SIG-M5 (cell line): ENCODE measurements at places on chromosomes 11 and 22.

DNA sequence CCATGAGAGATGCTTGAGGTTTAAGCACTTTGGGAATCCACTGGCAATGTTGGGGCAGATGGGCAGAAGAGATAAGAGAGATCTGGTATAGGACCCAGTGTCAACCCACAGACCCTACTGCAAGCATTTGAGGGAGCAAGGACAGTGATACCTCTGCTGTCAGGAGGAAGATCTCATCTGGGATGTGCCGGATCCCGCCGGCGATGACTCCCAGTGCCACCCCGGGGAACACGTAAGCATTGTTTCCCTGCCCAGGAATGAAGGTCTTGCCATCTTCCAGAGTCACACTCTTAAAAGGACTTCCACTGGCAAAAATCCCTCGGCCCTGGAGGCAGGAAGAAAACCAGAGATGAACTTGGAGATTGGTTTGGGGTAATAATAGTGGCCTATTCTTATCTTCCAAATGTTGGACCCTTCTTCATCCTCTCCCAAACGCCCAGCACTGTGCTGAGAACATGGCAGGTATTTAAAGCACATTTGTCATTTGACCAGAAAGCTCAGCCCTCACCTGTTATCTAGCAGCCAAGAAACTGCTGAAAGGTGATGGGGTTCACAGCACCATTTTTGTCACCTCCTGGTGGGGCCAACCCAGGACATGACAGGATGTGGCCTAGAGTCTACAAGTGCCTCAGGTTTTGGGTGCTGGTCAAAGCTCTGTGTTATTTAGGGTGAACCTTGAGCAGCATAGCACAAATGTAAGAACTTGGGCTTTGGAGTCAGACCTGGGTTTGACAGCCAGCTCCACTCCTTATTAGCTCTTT, 71.7 kb downstream of the CCDC81 start:
- DNase-seq = no peak

DNA sequence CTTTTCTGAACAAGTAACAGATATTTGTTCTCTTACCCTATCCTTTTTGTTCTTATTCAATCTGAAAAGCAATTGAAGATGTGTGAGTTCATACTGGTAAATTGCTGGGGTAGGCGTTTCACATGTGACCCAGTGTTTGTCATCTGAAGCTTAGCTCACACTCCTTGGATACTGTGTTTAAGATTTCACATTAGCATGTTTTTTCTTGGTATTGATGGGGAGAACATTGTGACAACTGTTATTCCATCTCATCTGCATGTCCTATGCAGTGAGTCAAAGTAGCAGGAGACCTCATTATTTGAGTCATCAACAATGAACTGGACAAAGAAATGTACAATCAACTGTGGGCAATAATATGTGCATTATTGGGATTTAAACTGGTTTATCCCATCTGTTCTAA, 691.6 kb upstream of the ANO5 start:
- no peak for DNase-seq

GRCh38 chr11:130208241-130209127, 48.9 kb downstream of the ST14 start:
- no peak for DNase-seq

GRCh38 chr11:5968394-5968793, at the start of gene OR56A5:
Gene OR56A5, minus strand, starts transcription at chr11:5968494. Its CDS starts 0 bp downstream, at chr11:5968494.
- DNase-seq = no peak

GRCh38 chr22:23200898-23201297, 20.6 kb downstream of the BCR start:
- DNase-seq = no peak

DNA sequence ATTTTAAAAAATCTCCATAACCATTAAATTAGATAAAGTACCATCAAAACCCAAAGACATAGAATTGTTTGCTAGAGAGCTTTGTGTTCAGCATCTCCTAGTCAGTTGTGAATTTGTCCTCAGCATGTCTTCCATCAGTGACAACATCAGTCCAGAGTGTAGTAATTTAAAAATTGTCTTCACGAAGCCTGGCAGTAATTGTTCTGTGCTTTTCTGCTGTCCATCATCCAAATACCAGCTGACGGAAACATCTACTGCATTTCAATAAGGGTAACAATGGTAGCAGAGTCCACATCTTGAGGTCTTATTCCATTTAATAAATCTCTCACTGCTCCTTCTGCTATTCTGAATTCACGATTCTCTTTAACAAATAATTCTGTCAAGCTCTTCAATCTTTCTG, 121.5 kb downstream of the ATXN10 start:
- no peak for DNase-seq

DNA sequence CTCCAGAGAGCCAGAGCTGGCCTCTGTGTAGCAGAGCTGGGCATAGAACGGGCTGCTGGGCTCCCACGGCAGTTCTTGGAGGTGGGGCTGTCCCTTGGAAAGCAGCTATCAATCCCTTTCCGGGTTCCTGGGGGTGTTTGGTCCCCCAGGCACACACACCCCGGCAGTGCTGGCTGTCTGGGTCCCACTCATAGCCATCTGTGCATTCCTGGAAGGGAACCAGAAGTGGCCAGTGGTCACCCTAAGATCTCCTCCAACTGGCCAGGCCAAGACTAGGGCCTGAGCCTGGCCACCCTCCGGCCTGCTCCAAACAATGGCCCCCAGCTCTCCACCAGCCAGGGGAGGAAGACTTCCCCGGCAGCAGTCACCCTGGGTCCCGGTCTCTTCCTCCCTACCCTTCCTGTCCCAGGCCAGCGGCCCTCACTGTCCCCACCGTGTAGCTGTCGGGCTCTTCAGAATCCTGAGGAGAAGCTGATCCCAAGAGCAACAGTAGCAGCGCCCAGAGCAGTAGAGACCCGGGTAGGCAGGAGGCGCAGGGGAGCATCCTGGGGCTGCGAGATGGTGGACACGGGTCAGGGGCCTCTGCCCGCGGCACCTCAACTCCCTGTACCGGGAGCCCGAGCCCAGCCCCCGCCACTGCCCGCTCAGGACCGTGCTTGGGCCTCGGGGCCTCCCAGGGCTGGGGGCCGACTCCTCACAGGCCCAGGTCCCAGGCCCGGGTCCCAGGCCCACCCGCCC, 620 bp downstream of the EFEMP2 start:
- no peak for DNase-seq

DNA sequence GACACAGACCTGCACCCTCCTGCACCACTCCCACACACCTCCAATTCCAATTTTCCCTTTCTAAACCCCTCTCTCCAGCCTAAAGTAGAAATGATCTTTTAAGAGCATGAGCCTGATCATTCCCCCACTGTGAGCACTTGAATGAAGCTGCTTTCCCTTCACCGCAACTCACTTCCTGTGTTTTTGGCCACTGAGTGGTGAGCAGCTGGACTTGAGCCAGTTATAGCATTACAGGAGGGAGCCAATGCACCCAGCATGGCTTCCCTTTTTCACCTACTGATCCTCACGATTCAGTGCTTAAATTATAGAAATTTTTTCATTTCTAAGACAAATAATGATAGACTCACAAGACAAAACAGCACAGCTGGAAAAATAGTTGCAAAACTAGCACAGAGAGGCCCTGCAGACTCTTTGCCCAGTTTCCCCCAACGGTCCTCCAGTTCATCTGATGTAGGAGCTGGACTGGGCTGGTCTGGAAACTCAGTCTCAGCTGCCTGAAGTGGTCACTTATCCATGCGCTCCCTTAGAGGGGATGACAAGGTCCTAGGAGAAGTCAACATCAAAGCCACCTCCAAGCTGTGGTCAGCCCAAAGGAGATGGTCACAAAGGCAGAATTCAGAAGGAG, 9.7 kb upstream of the APOL4 start:
- DNase-seq = no peak

- no peak for DNase-seq
These were observed 497.0 kb upstream of the TENM4 start for GRCh38 chr11:79937676-79938334.

GRCh38 chr11:64306876-64307622, 1.7 kb downstream of the ESRRA start:
- no peak for DNase-seq

- DNase-seq = no peak
These were observed 73.5 kb upstream of the PPARA start for GRCh38 chr22:46076651-46077339.

GRCh38 chr22:37968452-37969251, 15.2 kb downstream of the POLR2F start:
- no peak for DNase-seq

DNA sequence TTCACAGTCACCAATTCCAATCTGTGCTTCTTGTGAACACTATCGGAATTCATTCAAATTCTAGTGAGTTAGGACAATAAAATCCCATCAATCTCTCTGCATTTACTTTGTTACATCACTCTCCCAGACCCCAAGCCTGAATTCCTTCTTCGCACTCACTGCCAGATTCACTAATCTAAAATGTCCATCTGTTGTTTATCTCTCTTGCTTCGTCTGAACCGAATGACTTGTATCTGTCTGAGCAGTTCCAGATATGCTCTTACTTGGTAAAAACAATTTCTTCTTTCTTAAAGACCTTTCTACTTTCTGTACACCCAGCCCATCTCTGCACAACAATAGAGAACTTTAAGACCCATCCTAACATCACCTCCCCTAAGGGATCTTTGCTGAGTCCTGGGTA, 7.0 kb downstream of the MMP10 start:
- no peak for DNase-seq

DNA sequence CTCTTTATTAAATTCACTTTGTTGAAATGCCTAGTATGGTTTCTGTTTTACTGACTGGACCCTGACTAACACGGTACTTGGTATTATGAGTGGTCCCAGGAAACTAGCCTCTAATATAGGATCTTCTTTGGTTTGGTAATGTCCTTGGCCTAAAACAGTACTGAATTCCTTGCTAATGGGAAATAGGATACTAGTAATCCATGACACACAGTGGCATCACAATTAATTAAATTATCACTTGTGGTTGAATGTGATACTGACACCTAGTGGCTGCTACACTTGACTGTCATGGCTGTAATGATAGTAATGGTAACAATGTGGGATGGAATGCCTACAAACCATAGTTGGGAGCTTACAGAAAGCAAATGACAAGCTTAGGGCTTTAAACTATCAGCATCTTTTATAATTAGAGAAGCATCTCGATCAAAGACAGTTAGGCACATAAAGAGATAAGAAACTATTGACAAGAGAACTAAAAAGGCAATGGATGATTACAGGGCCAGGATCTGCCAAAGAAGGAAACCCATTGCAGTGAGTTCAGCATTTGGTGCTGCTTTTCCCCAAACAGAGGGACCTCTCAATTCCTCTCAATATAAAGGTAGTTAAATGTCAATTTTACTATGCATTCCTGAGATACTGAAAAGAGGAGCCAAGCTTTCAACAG, 8.6 kb downstream of the DNHD1 start:
- no peak for DNase-seq

GRCh38 chr11:14317659-14318325, 41.2 kb downstream of the RRAS2 start:
- no peak for DNase-seq

GRCh38 chr22:49011379-49011768, 816.3 kb downstream of the BRD1 start:
- no peak for DNase-seq

DNA sequence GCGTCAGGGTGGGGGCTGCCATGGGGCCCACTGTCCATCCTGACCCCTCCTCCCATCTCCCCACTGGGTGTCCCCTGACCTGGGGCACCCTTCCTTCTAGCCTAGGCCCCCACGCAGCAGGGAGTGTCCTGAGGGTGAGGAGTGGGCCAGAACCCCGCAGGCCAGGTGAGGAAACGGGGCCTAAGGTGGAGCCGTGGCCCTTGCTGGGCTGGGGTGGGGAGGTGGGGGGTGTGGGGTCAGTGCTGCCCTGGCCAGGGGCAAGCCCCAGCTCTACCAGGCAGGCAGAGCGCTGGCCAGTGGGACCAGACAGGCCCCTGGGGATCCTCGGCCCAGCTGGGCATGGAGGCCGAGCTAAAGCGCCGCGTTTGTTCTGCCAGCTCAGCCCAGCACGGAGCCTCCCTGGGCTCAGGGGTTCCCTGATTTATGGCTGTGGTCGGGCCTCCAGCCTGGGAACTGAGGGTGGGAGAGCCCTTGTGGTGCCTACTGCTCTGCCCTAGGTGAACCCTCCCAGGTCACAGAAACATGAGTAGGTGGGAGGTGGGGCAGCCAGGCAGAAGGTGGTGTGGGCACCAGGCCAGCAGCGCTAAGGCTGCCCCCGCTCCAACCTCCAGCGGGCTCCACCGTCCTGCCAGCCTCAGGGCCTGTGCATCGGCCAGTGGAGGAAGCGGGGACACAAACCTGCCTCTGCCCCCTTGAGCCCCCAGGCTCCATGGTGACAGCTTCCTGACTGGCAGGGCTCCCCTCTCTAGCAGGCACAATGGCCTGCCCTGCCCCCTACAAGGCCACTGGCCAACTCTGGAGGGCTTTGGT, 22.4 kb downstream of the TRMU start:
- DNase-seq = no peak

- DNase-seq = no peak
These were observed 6.2 kb upstream of the SREBF2 start for GRCh38 chr22:41826430-41827383.

GRCh38 chr11:2311353-2312133, 9.7 kb downstream of the TSPAN32 start:
- no peak for DNase-seq

DNA sequence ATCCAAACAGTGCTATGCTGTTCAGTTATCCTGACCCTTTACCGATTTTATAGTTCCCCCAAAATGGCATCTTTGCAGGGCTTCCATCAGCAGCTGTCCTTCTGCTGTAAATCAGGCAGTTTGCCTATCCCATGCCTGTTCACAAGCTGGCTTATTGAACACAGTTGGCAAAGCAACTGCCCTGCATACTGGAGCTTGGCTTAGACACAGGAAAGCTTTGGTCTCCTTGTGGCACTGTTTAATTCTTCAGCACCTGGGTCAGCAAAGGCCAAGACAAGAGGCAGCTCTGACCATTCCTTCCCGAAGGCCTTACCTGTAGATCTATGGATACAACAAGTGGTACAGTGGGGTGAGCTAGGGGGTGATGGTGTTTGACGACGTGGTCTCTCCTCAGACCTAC, 32.2 kb downstream of the TSPAN18 start:
- DNase-seq = no peak

- no peak for DNase-seq
These were observed 204.0 kb downstream of the DSCAML1 start for GRCh38 chr11:117593065-117593464.

DNA sequence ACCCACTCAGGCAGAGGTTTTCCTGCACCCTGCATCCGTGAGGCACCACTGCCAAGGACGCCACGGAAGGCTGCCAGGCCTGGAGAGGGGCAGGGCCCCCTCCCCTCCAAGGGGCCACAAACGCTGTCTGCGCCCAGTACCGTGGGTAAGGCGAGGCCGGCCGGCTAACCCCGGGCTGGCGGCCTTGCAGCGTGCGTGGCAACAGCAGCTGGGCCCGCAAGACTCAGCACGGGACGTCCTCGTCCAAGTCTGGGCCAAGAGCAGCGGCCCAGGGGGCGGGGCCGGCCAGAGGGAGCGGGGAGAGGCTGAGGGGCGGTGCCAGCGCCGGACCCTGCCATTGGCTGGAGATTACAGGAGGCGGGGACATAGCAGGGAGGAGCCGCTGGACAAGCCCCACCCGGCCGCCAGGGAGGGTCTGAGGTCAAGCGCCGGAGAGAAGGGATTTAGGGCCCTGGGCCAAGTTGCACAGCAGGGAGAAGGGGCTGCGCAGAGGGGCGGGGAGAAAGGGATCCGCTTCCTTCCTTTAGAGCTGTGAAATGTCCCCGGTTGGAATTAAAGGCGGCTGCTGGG, 16.0 kb downstream of the SLC43A1 start:
- DNase-seq = no peak

- DNase-seq = peak; percentile 74
These were observed 52.6 kb downstream of the SWAP70 start for GRCh38 chr11:9716275-9717039.

- DNase-seq = no peak
These were observed 15.3 kb downstream of the RCOR2 start for GRCh38 chr11:63901660-63902059.
